ENCODE measurements at places on chromosomes 5 and 9. TPM values are rescaled to one million over a fixed set of nuclear protein-coding genes. Genes with fewer than 3 reads are reported as not detected.

UAP1L1 gene
- 10.2 TPM for total RNA-seq

LYRM7 gene
- 10.4 TPM for total RNA-seq

FAM53C gene
- total RNA-seq, result 33.4 TPM

DNA sequence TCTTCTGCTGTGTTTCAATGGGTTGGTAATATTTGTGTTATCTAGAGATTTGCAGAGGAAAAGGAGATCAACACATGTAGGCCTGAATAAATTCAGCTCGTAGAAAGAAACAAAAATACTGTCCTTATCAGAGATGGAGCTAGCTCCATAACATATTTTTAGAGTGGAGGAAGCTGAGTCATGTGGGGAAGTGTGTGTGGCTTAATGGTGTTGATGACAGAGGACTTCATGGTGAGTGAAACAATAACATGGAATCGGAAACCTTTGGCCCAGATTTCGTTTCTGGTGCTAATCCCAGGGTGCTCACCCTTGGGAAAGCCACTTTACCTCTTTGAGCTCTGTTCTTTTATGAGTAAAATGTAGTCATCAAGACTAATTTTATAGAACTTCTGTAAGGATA lies 825.0 kb downstream of the TLR4 start:
- DNase-seq, result peak; percentile 4

DNA sequence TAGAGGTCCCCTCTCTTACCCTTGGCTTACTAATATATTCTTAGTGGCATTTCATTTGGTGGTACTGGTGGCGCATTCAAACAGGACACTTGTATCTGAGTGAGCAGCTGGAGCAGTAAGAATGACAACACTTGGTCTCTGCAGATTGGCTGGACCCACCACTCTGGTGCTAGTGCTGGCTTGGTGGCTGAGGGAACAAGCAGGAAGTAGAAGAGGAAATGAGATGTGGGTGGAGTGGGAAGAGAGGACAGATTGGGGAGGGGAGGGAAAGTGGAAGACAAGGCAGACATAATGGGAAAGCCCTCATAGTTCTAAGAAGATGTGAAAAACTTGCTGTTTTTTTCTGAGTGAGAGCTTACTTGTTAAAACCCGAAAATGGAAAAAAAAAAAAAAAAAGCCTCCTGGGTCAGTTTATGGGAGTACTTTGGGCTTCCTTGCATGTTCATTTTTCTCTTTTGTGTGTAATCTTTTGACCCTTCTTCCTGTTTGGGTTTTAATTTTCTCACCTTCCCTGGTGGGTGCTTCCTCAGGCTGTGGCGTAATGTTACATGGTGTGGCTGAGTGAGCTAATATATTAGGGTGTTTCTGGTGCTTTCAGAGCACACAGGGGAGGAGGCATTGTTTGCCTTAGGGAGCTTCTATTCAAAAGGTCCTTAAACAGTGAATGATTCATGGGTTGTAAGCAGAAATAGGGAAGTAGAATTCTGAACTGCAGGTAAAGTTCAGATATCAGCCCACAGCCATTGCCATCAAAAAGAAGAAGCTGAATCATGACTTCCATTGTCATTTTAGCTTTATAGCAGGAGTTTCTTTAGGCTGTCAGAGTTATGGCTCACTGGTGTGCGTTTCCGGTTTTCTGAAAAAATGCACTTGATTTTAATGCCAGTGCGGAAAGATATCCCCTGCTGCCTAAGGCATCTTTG lies 52.3 kb downstream of the TLE4 start:
- no peak for DNase-seq

GRCh38 chr5:34042321-34042720 lies 692 bp downstream of the C1QTNF3 start:
- DNase-seq, result no peak

- no peak for DNase-seq
Measured at GRCh38 chr9:132548751-132549640, 33.4 kb upstream of the BARHL1 start.

- DNase-seq, result peak; percentile 52
Measured at GRCh38 chr9:137286975-137287383, 9.5 kb downstream of the TOR4A start.

DNA sequence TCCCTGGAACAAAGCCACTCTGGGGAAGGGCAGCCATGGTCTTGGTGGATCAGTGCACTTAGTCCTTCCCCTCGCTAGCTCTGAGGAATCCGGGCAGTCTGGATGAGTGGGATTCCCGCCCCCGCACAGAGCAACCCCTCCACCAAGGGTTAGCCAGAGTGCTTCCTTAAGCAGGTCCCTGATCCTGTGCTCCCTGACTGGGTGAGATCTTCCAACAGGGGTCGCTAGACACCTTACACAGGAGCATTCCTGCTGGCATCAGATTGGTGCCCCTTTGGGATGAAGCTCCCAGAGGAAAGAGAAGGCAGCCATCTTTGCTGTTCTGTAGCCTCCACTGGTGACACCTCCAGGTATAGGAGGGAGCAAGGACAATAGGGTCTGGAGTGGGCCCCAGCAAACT lies 228.8 kb downstream of the AP3B1 start:
- DNase-seq, result no peak

- DNase-seq, result no peak
Measured at GRCh38 chr5:164869325-164869724, 1363.9 kb downstream of the MAT2B start.

- DNase-seq, result no peak
Measured at GRCh38 chr5:43171926-43172325, 20.1 kb upstream of the NIM1K start.

DNA sequence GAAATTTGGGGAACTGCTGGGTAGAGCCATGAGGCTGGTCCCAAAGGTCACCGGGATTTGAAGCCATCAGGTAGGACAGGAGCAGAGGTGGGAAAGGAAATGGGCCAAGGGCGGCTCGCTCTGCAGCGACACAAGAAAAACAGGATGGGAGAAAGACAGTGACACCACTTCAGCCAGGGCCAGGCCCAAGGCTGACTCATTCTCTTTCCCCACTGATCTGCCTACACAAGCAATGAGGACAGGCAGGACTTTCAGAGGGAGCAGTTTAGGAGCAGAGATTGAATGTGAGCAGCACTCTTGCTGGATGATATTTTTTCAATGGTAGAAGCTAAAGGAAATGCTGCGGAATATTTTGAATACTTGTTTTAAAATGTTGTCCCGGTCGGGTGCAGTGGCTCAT lies 3.5 kb downstream of the RUFY1 start:
- DNase-seq, result peak; percentile 71

DNA sequence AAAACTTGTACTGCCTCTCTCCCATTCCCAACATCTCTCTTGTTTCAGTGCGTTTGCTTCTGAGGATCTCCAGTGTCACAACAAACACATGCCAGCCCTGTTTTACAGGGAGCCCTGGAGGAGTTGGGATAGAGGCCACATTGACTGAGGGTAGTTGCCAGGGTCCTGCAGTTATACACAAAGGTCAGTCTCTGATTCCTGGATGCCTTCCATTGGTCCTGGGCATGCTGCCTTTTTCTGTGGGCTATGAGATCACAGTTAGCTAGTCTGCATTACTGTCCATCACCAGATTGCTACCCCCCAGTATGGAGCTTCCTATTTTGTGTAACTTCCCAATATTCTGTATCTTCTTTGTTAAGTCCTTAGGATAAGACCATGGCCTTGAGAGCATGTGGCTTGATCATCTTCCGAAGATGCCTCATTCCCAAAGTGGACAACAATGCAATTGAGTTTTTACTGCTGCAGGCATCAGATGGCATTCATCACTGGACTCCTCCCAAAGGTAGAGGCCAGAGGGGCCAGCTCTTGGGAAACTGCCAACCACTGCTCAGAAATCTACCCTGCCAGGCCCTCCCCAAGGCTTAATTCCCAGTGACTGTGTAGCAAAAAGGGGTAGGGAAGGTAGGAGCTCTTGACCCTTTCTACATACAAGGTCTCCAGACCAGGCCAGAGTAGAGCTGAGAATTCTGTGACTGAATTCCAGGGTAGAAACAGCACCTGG lies 9.5 kb downstream of the NUDT2 start:
- DNase-seq, result no peak

DNA sequence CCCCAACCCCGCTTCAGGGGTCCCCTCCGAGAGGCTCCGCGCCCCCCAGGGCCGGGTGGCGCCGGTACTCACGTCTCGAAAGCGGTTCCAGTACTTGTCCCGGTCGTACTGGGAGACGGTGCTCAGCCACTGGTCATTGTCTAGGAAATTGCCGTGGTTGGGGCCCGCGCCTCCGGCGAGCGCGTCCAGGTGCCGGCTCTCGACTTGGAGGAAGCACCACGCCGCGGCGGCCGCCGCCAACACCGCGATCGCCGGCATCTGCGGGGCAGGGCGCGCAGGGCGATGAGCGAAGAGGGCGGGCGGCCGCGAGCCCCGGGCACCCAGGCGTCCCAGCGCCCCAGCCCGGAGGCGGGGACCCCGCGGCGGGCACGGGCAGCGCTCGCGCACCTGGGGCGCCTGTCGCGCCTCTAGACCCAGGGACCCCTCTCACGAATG lies 808 bp downstream of the SPOCK1 start:
- peak; percentile 20 for DNase-seq

GRCh38 chr5:132069561-132069960 lies 4.0 kb upstream of the CSF2 start:
- no peak for DNase-seq

GRCh38 chr5:75510836-75511434 lies 494 bp downstream of the CERT1 start:
- DNase-seq, result no peak

GRCh38 chr9:91416096-91416712 lies 7.4 kb downstream of the NFIL3 start:
- peak; percentile 25 for DNase-seq

DNA sequence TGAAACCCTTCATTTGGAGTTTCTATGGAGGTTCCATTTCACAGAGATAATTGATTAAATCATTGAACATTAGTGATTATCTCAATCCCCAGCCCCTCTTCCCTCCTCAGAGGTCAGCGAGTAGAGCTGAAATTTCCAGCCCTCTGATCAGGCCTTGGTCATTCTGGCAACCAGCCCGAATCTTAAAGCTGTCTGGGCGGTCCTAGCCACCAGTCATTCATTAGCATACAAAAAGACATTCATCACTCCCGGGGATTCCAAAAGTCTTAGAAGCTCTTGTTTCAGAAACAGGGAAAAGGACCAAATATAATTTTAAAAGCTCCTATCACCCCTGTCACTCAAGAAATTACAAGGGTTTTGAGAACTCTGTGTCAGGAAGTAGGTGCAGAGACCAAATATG lies 41.3 kb downstream of the ZNF474 start:
- no peak for DNase-seq

- no peak for DNase-seq
Measured at GRCh38 chr5:54844266-54844665, 141.1 kb downstream of the ESM1 start.
